ENCODE measurements at places on chromosomes 12 and 14.
A peak's percentile ranks its signal among the peaks of the same experiment; 100 is the strongest.

GRCh38 chr14:91333650-91334039 is 84.0 kb downstream of the CCDC88C start:
- no peak for DNase-seq

GRCh38 chr12:58186914-58187313 is 245.5 kb downstream of the ATP23 start:
- DNase-seq = no peak

DNA sequence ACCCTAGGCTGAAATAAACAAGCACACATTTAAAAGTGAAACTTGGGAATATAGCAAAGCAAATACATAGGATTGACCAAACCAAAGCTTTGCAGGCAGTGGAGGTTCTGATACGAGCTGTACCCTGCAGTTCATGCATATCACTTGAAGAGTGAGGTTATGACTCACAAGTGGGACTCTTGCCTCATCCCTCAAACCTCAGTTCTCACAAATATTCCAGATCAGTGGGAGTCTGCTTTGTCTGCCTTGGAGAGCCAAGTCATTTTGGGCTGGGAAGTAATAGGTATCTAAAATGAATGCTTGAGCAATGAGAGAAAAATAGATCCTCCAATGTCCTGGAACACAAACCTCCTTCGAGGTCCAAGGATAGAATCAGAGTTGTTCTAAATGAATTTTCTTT is 116.4 kb downstream of the LRIG3 start:
- DNase-seq = no peak

GRCh38 chr12:97063292-97063935 is 156.4 kb downstream of the NEDD1 start:
- DNase-seq = no peak

- no peak for DNase-seq
Observed at GRCh38 chr14:94295360-94296180, 2.5 kb upstream of the SERPINA10 start.

DNA sequence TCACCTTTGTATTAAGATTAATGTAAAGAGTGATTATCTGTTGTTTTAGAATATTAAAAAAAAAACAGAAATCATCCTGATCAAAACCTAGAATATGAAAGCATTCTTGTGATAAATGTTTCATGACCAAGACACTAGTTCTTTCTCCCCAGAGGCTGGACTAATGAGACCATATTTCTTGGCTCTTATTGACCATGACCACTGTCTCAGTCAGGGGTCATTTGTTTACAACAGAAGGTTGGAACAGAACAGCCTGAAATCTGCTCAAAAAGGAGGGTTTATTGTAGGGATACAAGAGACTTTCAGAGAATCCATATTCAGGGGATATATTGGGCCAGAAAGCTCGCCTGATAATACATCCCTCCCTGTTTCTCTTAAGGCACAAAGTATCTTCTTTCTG is 87.7 kb downstream of the TMEM30B start:
- no peak for DNase-seq

- no peak for DNase-seq
Observed at GRCh38 chr12:79322905-79323304, 367.9 kb downstream of the PAWR start.

DNA sequence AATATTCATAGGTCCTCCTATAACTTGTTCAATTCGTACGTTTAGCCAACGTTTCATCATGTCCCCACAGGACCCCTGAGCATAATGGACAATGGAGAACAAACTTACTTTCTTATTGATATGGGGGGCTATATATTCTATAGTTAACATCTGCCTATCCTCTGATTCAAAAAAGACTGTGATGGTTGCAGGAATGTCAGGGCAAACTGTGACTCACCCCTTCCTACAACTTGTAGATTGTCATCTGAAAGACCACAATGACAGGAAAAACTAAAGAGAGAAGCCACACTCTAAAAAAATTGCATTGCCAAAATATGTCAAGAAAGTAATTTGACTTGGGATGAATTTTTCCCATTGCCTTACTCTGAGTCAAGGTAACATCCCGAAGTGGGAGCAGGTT is 50.8 kb downstream of the CATSPERB start:
- no peak for DNase-seq

- no peak for DNase-seq
Observed at GRCh38 chr12:127925971-127926370, 341.0 kb upstream of the TMEM132C start.

- DNase-seq = no peak
Observed at GRCh38 chr14:79829405-79830166, 381.7 kb downstream of the DIO2 start.

DNA sequence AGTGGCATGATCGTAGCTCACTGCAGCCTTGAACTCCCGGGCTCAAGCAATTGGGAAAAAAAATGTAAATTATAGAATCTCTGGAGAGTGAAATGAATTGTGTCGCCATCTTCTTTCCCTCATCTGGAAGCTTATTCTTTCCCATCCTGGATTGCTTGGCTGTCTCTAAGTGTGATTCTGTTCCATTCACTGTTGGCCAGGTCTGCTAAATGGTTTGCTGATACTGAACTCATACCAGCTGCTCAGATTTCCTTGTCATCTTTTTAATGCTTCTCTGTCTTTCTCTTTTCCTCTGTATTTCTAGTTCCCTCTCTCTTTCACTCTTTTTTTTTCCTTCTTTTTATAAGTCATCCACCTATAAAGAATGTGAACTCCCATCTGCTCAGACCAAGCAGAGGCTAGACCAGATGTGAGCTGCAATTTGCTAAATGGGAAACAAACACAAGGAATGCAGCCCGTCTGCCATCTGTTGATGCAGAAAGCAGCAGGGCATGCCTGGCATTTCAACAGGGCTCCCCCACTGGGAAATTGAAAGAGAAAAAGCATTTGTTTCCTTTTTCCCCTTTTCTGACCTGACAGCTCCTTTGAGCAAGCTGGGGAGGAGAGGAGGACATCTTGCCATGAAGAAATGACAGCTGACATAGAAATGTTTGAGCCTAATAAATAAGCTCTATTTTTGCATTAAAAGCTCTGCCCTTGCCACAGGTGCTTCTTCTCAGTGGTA is 1823.6 kb upstream of the FLRT2 start:
- no peak for DNase-seq

GRCh38 chr12:98421316-98421715 is 94.1 kb upstream of the TMPO start:
- no peak for DNase-seq

DNA sequence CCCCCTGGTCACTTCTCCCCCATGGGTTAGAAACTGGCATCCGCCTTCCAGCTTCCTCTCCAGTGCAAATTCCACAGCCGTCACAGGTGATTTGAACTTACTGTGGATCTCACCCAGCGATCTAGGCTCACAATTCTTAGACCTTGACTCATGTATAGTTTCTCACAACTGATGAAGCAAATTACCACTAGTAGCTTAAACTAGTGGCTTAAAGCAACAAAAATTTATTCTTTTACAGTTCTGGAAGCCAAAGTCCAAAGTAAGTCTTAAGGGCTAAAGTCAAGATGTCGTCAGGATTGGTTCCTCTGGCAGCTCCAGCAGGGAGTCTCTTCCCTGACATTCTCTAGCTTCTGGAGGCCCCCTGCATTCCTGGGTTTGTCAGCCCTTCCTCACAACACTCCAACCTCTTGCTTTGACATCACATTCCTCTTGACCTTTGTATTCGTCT is 117.4 kb downstream of the KTN1 start:
- peak; percentile 81 for DNase-seq

DNA sequence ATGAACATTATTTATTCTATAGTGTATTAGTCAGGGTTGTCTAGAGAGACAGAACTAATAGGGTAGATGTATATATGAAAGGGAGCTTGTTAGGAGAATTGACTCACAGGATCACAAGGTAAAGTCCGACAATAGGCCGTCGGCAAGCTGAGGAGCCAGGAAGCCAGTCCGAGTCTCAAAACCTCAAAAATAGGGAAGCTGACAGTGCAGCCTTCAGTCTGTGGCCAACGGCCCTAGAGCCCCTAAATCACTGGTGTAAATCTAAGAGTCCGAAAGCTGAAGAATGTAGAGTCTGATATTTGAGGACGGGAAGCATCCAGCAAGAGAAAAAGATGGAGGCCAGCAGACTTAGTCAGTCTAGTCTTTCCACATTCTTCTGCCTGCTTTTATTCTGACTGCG is 912.2 kb downstream of the FLRT2 start:
- DNase-seq = no peak

DNA sequence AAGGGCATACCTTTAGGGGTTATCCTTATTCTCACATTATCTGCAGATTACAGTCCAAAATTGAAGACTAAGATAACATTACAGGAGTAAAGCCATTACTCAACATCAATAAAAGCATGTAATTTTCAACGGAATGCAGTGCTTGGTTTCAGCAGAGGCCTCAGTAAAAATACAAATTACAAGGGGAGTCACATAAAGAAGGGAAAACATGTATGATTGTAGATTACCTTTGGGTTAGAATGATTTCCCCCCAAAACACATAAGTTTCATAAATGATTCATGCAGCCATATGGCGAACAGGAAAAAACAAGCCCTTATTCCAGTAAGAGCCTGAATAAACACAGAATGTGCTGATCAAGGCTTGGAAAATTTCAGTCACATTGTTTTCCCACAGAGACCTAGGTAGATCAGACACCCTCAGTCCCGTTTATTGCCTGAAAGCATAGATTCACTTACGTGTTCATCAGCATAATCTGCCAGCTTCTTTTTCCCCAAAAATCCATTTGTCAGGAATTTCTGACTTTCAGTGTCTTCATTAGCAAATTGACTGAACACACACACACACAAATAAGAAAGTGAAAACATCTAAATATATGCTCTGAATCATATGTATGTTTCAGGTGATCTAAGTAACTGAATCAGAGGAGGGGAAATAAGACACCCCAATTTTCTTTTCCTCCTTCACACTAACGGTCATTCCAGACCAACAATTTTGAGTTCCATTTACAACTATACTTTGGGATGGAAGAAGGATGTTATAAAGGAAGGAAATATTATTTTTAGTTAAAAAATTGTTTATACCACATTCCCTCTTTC is 37.5 kb downstream of the SLC38A4 start:
- DNase-seq = no peak

GRCh38 chr14:87691042-87691881 is 301.7 kb downstream of the GALC start:
- no peak for DNase-seq

GRCh38 chr12:111766608-111767361 is at the start of gene ALDH2:
TSS of gene ALDH2 (plus strand) at chr12:111766933. CDS start at chr12:111766983, 50 bp downstream.
- peak; percentile 61 for DNase-seq

- no peak for DNase-seq
Observed at GRCh38 chr12:77131977-77132490, 66.7 kb upstream of the E2F7 start.

- DNase-seq = no peak
Observed at GRCh38 chr14:104239861-104240301, 101.5 kb downstream of the KIF26A start.

- DNase-seq = no peak
Observed at GRCh38 chr14:36313206-36313605, 7.2 kb downstream of the MBIP start.

- DNase-seq = no peak
Observed at GRCh38 chr12:129607756-129608155, 296.1 kb downstream of the TMEM132D start.

DNA sequence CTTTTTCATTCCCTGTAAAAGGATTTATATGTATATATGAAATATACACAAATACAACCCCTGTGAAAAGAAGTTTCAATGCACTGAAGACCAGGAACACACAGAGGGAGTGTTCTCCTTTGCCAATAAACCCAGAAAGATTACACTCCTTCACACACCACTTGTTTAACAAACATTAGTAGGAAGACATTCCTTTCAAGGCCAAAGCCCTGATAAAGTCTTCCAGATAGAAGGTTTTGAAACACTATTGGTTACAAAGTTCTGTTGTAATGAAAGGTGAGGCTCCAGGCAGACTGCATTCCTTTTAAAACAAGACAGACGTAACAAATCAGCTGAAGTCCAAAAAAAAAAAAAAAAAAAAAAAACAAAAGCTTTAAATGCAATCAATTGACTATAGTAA is 81.0 kb downstream of the PTPN21 start:
- peak; percentile 90 for DNase-seq

DNA sequence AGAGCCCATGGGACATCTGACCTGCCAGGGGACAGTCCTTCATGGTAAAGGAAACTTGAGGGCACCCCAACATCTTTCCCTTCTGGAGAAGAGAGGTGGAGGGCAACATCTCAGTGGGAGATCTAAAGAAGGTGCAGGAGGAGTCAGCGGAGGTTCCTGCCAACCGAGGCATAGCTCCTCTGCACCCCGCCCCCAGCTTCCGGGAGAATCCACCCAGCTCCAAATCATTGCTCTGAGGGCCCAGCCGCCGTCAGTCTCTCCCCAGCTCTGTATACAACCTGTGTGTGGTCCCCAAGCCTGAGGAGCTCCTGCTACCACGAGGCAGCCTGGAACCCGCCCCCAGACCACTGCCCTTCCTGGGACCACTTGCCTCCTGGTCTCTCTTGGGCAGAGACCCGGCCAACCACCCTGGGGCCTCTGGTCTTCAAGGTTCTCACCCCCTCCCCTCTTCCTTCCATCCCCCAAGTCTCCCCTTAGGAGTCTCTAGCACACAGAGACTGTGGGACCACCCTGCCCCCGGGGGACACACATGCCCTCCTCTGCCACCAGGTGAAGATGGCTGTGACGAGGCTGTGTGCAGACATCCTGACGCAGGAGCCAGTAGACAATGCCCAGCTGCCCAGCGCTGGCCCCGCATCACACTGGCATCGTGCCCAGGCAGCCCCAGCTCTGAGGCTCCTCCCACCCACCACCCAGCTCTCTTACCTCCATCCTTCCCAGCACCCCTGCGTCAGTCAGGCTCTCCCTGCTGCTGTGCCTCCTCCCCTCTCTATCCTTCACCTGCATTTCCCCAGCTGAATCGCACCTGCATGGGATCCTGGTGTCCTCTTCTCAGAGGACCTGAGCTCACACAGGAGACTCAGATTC is 13.0 kb upstream of the NUDT14 start:
- no peak for DNase-seq

- DNase-seq = no peak
Observed at GRCh38 chr12:12774791-12775190, 10.7 kb upstream of the APOLD1 start.

- DNase-seq = no peak
Observed at GRCh38 chr12:19301688-19302087, 137.6 kb upstream of the AEBP2 start.

DNA sequence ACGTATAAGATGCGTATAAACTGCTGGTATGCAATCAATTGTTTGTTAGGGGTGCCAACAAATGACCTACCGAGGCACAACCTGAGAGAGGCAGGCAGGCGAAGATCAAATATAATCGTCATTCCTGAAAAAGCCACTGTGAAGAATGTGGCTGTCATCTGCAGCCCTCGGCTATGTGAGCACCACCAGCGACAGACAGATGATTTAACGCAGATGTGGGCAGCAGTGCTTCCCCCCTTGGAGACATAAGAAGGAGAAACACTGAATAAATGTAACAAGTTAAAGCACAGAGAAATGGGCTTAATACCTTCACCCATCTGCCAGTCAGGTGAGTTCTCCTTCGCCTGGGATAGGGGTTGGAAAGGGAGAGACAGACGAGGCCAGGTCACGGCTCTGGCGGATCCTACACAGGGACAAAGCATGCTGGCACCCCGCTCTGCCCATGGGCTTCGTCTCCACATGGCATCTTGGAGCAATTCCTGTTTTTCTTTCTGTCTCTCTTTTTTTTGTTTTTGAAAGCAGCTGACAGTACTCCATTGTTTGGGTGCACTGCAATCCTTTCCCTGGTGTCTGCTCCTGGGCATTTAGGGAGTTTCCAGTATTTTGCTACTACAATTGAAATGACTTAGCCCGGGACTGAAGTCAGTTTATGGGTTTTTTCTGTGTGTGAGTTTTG is 28.1 kb downstream of the TNFAIP2 start:
- DNase-seq = peak; percentile 57

Measured in trophoblast cell (in vitro differentiated cells and primary cell).